Liver (tissue), 10 donors: ENCODE measurements at places on chromosomes 4 and X. TPM values are rescaled to one million over a fixed set of nuclear protein-coding genes. Genes with fewer than 3 reads are reported as not detected.

- no peak for DNase-seq
These were observed 447.8 kb downstream of the FAT4 start for GRCh38 chr4:125762537-125762936.

DNA sequence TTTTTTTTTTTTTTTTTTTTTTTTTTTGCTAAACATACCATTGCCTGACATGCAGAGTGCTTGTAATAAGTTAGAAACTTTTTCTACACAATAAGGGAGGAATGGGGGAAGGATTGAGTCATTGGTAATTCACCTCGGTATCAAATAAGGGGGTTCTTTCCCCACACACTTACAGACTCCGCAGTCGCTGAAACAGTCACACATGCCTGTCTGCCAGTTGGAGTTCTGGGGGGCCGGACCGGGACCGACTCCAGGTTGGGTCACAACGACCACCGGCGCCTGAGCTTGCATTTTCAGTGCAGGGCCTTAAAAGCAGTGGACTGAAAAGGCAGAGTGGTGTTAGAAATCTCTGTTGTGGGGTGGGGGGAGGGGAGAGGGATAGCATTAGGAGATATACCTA, 6.9 kb downstream of the PLAC8 start:
- DNase-seq, result no peak

- DNase-seq, result no peak
These were observed 348.9 kb upstream of the FTHL17 start for GRCh38 chrX:31420711-31421151.

DNA sequence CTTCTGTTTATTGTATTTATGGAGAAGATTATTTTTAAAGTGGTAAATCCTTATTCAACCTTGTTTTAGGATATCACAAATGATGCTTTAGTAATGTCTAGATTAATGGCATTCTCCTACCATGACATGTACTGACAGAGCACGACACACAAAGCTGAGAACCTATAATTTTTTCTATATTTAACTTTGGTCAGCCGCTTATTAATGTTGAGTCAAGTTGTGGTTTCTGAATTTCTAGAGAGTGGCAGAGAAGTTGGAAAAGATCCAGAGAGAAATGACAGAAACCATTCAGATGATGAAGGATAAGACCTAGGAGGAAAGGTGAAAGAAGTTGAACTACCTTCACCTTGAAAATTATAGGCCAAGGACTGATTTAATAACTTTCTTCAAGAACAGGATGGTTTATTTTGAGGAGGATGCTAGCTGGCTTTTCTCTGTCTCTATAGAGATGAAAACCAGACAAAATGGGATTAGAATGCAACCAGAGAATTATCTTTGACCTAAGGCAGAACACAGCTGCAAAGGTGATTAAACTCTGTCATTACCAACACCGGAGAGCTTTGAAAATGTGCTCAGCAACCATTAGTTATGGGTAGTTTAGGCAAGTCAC, 62.6 kb upstream of the TSPAN5 start:
- no peak for DNase-seq

GRCh38 chrX:15214588-15214987, 55.3 kb downstream of the ASB9 start:
- DNase-seq, result no peak

- no peak for DNase-seq
These were observed 704.9 kb upstream of the PABPC4L start for GRCh38 chr4:134906404-134907023.

DNA sequence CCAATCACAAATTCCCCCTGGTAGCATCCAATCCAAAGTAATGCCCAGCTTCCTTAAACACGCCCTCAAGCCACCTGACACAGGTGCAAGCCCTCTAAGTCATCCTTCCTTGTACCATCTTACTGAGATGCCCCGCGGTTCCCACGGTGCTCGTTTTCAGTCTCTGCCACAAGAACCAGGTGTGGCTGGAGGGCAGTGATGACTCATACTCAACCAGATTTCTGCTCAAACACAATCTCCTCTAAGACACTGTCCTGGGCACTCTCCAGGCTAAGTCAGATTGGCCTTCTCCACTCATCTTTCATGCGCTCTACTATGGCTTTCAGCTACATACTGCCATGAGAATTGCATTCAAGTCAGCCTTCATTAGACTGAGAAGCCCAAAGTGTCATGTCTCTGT, 3.5 kb downstream of the SH3KBP1 start:
- DNase-seq, result no peak

DNA sequence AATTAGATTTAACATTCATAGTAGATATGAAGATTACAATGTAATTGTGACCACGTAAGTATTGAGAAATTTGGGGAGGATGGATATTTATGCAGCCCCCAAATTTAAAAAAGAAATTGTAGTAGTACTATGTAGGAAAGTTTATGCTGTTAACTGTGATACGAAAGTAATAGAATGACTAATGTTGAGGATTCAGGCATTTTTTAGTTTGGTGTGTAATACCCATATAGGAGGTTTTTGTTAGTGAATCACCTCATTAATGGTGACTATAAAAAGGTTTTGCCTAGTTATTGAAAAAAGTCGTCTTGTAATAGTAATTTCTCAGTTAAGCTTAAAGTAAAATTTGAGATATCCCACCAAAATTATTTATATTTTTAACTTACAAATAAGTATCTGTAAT, 67.2 kb downstream of the SMARCAD1 start:
- DNase-seq, result no peak

- no peak for DNase-seq
These were observed 38.4 kb upstream of the IL9R start for GRCh38 chrX:155959018-155959587.

DNA sequence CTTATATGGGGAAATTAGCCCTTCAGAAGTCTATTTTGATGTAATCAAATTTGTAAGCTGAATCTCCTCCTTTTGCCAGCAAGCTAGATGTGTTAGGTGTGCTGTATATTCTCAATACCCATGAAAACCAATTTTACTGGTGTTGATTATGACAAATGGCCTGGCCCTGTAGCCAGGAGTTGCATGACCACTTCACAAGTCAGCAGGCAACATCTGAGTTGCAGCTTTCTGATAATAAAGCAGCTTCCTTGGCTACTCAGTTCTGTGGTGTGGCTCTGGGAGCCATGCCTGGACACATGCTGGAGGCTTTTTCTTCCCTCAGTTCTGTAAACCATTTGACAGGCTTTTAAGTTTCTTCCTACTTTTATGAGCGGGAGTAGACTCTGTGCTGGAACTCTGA, 154.1 kb upstream of the CXCL13 start:
- no peak for DNase-seq

DNA sequence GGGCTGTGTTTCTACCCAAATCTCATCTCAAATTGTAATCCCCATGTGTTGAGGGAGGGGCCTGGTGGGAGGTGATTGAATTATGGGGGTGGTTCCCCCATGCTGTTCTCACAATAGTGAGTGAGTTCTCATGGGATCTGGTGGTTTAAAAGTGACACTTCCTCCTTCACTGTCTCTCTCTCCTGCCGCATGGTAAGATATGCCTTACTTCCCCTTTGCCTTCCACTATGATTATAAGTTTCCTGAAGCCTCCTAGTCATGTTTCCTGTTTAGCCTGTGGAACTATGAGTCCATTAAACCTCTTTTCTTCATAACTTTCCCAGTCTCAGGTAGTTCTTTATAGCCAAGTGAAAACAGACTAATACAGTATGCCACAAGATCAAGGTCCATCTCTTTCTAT, 70.0 kb upstream of the MSX1 start:
- DNase-seq, result no peak

GRCh38 chr4:47010912-47011446, 17.6 kb upstream of the GABRA4 start:
- DNase-seq, result no peak

GRCh38 chrX:107566604-107567262, 61.6 kb upstream of the PRPS1 start:
- no peak for DNase-seq

GRCh38 chrX:45233531-45233930, 32.9 kb upstream of the DIPK2B start:
- no peak for DNase-seq

- DNase-seq, result no peak
These were observed 124.3 kb upstream of the MAMLD1 start for GRCh38 chrX:150238632-150239382.

DNA sequence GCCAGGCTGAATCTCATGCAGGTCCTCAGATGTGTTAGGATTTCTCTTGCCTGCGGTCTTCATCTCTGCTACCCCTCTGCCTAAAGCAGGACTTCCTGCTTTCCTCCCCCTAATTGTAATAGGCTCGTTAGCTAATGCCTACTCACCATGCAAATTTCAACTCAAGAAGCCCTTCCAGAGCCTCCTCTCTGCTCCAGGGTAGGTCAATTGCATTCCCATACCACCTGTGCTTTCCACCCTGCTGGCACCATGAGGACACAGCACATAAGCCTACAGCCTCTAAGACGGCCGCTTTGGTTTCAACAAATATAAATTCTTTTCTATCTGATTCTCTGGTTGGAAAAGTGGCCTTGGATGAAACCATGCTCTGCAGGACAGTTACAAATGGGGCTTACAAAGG, 93.9 kb downstream of the QDPR start:
- DNase-seq, result no peak

DNA sequence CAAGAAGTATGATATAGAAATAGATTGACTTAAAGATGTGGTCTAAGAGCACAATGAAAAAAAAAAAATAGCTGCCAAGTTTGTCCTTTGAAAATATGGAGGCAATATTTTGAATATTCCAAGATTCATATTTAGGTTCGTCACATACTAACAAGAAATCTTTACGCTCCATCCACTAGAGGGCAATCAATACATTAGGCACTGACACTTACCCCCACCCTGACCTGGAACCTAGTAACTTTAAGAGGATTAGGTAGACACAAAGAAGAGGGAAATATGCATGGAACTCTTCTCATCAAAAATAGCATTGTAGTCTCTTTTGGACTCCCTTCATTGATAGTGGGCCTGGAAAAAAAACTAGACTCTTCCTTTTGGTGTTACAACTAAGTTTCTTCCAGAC, 1108.1 kb downstream of the PCDH19 start:
- no peak for DNase-seq

Gene IL2RG
- 3.0 TPM for total RNA-seq

Gene ZFP42
- total RNA-seq, result not detected

Gene ATP1B4
- not detected for total RNA-seq

Gene CTAG2
- not detected for total RNA-seq

Gene NPNT
- total RNA-seq, result 1.7 TPM

Gene REELD1
- total RNA-seq, result 0.08 TPM

Gene CRLF2
- total RNA-seq, result 0.19 TPM
